ENCODE measurements at places on chromosomes 3 and 15.

DNA sequence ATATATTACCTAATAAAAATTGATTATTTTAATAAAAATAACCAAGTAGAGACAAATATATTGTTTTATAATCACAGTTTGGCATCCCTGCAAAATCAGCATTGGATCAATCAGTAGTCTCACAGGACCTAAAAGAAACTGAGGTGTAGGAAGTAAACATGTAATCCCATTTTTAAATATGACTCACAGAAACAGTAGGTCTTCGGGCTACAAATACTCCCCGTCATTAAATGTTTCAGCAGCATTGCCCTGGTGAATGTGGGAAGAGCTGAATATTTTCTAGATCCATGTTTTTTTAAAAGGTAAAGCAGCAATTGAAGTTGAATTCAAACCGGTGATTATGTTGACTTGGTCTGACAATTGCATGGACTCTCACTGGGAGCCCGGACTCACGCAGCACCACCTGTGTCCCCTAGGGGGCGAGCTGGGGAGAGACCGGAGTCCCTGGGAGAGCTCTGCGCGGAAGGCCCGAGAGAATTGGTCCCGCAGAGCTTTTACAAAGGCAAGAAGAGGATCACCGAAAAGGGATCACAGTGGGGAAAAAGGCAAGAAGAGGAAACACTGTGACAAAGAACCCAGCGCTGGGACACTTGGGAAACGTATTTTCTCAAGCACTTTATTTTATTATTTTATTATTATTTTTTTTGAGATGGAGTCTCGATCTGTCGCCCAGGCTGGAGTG is 17.2 kb upstream of the USP3 start:
- peak; percentile 73 for DNase-seq

- peak; percentile 90 for DNase-seq
These were observed 6.1 kb upstream of the AP2M1 start for GRCh38 chr3:184168363-184169120.

DNA sequence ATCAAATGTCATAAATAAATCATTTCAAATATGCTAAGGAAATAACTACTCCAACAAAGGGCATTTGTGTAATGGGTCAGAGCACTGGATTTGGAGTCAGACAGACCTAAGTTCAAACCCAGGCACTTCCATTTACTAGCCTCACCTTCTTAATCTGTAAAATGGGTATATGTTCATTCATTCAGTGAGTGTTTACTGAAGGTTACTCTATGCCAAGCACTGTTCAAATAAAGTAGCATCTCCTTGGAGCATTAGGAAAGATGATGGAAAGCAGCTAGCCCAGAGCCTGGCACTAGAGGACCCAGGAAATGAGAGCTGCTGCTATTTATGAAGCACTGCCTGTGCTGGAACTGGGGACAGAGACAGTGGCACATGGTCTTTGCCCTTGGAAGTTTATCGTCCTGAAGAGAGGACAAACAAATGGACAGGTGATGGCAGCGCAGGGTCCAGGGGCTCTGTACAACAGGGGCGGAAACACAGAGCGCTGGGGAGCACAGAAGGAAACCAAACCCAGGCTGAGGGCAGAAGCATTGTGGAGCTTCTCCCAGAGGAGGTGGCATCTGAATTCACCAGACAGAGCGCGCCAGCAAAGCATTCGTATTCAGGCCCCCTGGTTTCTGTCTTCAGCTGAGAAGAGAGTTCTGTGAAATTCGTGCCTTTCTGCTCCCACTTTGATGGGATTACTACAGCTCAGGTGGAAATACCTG is 19.0 kb downstream of the TM4SF4 start:
- no peak for DNase-seq

DNA sequence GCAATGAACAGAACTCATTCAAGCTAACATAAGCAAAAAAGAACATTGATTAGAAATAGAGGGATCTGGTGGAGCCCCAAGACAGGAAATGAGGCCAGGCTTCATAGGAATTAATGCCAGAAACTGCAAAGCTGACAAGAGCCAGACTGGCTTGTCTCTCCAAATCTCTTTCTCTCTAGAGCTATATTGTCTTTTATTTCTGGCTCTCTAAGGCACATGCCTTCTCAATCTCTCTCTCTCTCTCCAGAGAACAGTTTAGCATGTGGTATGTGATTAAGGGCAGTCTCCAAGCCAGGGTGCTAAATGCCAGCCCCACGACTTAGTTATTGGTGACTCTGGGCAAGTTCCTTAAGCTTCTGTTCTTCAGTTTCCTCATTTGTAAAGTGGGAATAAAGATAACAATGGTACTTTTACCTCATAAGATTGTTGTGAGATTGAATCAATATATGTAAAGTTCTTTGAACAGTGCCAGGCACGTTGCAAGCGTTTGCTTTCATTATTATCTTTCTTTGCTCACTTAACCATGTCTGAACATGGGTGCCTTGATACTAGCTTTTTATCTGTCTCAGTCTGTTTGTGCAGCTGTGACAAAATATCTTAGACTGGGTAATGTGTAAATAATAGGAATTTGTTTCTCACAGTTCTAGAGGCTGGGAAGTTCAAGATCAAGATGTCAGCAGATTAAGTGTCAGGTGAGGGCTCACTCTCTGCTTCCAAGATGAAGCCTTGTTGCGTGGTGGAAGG is 123.2 kb downstream of the BDH1 start:
- DNase-seq: no peak

DNA sequence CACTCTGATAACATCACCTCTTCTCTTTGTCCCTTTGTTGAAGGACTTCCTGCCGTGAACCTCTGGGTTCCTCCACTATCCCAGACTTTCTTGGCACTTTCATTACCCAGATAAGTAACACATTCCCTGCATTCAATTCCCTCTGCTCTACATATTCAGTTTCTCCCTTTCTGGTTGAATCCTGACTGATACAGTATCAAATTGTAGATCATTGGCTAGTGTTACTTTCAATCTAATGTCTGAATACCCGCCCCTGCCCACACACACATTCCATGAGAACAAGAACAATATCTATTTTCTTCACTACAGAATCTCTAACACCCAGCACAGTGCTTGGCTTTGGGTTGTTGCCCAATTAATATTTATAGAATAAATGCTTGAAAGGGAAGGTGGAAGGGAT is 163.5 kb downstream of the ABHD5 start:
- DNase-seq: no peak

GRCh38 chr3:115999001-115999585 is 375.8 kb downstream of the GAP43 start:
- DNase-seq: no peak

GRCh38 chr3:58035524-58036255 is 27.5 kb downstream of the FLNB start:
- no peak for DNase-seq

DNA sequence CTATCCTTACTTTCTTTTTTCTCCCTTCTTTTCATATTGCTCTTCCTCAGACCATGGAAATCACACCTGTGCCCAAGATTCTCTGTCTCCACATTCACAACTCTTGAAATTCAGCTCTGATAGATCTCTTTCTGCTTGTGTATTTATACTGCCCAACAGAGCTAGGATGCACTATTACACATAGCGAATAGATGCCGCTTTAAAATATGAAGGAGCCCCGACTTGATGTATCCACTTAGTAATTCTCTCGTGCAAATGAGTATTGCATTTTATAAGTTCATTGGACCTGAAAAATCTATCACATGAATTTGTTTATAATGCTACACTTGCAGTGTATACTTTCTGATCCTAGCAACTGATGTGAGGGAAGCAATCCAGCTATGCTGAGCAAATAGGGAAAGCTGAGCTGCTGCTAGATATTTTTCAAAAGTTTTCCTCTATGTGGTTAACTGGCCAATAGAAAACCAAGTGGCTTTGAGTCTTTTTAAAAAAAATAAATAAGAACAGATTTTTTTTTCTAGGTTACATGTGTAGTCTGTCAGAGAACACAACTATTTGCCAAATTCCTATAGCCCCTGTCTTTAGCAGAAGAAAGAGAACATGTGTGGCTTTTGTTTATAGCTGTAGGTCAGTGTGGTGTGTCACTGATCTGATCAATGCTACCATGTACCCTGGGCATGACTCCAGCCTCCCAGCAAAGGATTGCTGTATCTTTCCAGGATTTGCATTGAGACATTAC is 64.3 kb upstream of the LEKR1 start:
- DNase-seq: peak; percentile 67

DNA sequence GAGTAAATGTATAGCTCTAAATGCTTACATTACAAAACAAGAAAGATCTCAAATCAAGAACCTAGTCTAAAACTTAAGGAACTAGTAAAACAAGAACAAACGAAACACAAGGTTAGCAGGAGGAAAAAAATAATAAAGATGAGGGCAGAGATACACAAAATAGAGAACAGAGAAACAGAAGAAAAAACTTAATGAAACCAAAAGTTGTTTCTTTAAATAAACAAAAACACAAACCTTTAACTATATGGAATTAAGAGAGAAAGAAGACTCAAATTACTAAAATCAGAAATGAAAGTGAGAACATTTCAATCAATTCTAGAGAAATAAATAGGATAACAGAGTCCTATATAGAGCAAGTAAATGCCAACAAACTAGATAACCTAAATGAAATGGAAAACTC is 59.6 kb downstream of the DLG1 start:
- DNase-seq: no peak

DNA sequence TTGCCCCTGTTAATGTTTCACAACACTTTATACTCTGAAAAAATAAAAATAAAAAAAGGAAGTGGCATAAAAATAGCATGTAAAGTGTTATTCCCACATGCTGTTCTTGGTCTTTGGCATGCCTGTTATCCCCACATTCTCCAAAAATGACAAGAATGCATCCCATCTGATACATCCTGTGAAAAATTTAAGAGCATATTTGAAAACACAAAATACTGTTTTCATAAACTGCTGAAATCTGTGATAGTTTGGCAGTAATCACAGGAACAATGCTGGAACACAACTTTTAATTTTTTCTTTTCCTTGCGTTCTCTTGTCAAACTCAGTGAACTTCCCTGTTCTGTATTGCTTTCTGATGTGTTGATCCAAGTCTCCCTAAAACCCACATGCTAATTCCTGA is 288.8 kb downstream of the ROBO2 start:
- no peak for DNase-seq

- DNase-seq: no peak
These were observed 399.2 kb upstream of the CNTN4 start for GRCh38 chr3:1699361-1699920.

- DNase-seq: no peak
These were observed 544.4 kb downstream of the ZPLD1 start for GRCh38 chr3:102979191-102979590.

DNA sequence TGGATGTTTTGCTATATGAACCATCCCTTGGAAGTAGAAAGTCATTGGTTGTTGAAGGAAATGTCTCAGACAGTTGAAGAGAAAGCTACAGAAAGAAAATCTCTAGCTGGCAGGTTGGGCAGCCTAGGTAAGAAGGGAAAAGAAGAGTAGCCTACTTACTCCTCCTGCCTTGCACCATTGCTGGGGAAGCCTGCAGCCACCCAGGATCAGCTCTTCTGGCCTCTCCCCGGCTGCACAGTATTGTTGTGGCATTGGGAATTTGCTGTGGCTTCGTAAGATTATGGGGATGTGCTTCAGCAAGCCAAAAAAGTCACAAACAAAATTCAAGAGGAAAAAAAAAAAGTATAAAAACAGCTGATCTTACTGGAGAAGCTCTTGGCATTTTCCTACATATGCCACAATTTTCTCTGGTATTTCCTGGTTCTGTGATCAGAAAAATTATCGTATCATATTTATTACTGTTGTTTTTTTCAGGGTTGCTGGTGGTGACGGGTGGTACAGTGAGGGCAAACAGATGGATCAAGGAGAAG is 154.2 kb downstream of the TIGIT start:
- DNase-seq: no peak

DNA sequence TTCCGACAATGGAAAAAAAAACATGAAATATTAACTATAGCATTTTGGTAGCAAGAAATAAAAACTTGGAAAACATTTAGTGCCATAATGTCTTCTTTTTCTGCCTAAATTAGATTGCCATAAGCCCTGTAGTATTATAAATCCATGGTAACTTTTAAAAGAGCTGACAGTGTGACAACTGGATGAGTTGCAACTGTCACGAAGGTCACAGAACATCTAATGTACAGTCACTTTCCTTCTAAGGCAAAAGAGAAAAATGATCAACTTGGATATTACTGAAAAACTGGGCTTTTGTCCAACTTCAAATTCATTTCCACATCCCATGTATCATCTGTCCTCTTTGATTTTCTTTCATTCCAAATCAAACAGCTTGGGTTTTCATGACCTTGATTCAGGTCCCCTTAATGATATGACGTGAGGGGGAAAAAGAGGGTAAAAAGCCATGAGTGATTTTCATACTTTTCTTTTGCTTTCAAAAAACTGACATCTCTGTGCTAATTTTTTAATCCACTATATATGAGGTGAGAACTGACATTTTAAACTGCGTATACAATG is 602 bp downstream of the CPB1 start:
- DNase-seq: peak; percentile 16

DNA sequence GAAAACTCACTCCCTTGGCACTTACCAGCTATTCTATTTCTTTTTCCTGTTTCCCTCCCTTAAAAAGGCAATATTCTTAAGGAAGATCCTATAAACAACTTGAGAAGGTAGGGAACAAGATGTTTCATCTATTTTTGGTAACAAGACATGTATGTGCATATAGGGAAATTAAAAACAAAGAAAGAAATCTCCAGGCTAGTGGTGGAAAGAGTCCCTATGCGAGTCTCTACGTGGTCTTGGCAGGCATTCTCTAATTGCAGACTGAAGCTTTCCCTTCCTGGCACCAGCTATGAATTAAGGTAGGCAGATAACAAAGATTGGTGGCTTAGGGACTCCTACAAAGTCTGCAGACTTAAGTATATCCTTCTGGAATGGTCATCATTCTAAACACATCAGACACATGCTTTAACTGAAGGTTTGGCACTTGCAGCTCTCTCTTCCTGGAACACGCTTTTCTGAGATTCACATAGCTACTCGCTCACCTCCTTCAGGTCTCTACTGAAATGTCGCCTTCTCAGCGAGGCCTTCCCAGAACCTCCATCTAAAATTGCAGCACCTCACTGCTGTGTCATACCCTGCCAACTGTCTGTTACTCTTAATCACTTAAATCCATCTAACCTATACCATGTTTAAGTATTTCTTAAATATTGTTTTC is 336.0 kb downstream of the VGLL3 start:
- no peak for DNase-seq

GRCh38 chr3:123157598-123158287 is 44.0 kb upstream of the SEC22A start:
- no peak for DNase-seq

GRCh38 chr3:173730391-173730790 is 332.8 kb downstream of the NLGN1 start:
- no peak for DNase-seq

- DNase-seq: no peak
These were observed 546.9 kb upstream of the CCDC54 start for GRCh38 chr3:106830334-106830733.

- peak; percentile 38 for DNase-seq
These were observed 34.0 kb downstream of the BHLHE40 start for GRCh38 chr3:5013021-5013906.
